ENCODE measurements at places on chromosomes 2 and 18. TPM values are rescaled to one million over a fixed set of nuclear protein-coding genes. Genes with fewer than 3 reads are reported as not detected.

GRCh38 chr2:105928563-105928962, 183.9 kb downstream of the NCK2 start:
- H3K36me3 ChIP-seq: no peaks in the 10 kb centered on the region
- no peaks in the 10 kb centered on the region for H3K27me3 ChIP-seq
- H3K27ac ChIP-seq: no peak overlapping the region
- peaks cover 69% of the 10 kb centered on the region for H3K4me1 ChIP-seq

Gene ACTG2
- not detected for total RNA-seq

Gene TGFA
- total RNA-seq: 0.42 TPM

GRCh38 chr18:6497543-6497942, 82.8 kb upstream of the L3MBTL4 start:
- H3K27ac ChIP-seq: no peak overlapping the region
- H3K36me3 ChIP-seq: no peaks in the 10 kb centered on the region
- H3K27me3 ChIP-seq: no peaks in the 10 kb centered on the region
- H3K4me3 ChIP-seq: no peak overlapping the region

- no peak overlapping the region for H3K27ac ChIP-seq
- H3K4me1 ChIP-seq: no peaks in the 10 kb centered on the region
- no peak overlapping the region for H3K4me3 ChIP-seq
- no peaks in the 10 kb centered on the region for H3K36me3 ChIP-seq
- no peaks in the 10 kb centered on the region for H3K27me3 ChIP-seq
Observed at GRCh38 chr2:238099714-238100048, 459 bp upstream of the ESPNL start.

Gene MTA3
- 24.1 TPM for total RNA-seq

- DNase-seq: no peak
- no peaks in the 10 kb centered on the region for H3K27me3 ChIP-seq
- no peaks in the 10 kb centered on the region for H3K36me3 ChIP-seq
- H3K4me1 ChIP-seq: no peaks in the 10 kb centered on the region
Observed at GRCh38 chr2:29628862-29629261, 292.5 kb downstream of the ALK start.

Measured in CD8-positive, alpha-beta memory T cell (primary cell).